ENCODE measurements at places on chromosomes 2 and 18.

GRCh38 chr2:202432776-202433175 is 56.6 kb downstream of the BMPR2 start:
- DNase-seq = no peak

DNA sequence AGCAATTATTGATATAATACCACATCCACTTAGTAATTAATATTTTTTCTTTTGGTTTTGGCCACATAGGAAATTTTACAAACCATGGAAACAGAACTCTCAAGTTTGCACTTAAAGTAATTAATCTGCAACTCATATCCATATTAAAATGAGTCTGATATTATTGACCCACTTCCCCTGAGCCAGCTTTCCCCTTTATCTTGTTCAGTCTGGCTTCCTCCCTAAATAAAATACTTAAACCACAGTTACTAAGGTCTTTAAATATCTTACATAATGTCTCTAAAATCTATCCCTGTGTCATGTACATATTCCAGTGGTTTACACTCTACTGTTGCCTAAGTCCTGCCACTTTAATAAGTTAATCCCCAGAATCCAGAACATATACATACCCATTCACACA is 564.9 kb upstream of the FSHR start:
- DNase-seq = no peak

DNA sequence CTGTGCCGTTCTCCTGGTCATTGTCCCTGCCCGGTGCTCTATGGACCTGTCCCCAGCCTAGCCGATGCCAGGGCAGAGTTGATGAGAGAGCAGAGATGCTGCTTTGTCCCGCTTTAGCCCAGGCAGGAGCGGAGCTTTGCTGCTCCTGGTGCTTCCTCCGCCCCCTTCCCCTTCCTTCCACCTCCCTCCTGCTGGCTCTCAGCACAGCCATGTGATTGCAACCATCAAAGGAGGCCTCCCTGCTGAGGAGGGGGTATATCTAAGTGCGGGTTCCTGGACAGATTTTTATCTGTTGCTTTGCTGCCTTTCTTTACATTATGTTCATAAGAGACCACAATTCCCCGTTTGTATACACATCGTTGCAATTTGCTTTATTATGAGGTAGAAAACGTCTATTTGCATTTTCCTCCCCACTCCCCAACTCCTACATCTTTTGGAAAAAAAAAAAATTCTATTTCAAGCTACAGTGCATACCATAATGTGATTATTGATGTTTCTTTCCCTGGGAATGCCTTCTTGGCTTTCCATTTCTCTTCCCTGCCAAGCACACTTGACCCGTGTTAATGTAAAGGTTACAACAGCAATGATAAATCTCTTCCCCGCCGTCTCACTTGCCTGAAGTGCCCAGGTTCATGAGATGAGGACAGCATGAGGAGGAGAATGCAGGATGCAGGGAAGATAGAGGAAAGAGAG is 25.4 kb downstream of the ALPK2 start:
- no peak for DNase-seq

GRCh38 chr18:7452331-7452730 is 114.8 kb upstream of the PTPRM start:
- DNase-seq = no peak

DNA sequence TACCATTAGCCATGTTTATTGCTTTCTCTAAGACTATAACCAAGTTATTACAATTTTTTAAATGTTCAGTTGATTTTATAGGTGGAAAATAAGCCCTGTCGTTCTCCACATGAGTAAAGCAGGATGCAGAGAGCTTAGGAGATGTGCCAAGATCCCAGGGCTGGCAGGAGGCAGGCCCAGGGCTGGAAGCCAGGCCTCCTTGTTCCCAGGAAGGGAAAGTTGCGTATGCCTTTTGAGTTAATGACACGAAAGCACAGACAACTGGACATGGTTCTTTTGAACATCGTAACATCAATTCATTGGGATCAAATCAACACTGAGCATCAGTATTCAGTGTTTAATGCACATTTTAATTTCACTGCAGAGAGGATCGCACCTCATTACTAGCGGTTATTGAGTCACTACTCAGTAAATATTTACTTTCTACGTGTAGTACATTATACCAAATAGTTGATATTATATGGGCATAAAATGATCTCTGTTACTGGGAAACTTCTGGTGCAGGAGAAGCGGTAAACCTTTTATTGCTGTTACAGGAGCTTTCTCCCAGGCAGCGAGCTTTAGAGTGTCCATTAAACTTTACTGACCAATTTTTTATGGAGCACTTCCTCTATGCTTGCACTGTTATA is 60.0 kb downstream of the RNF144A start:
- DNase-seq = peak; percentile 16

DNA sequence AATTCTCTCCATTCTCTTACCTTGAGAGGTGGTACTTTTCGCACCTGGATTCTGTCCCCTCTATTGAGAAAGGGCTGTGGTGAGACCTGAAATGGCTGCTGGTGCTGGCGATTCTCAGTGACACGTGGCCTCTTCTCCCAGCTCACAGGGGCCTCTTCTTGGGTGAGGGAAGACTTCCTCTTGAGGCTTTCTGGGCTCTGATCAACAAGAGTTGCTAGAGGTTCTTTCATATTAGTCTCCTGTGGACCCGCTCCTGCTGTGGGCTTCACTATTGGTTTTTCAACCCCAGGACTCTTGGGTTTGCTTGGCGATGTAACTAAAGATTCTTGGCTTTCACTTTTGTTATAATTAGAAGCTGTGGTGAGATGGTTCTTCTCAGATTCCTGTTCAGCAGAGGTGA is 76.3 kb upstream of the DTNB start:
- no peak for DNase-seq

DNA sequence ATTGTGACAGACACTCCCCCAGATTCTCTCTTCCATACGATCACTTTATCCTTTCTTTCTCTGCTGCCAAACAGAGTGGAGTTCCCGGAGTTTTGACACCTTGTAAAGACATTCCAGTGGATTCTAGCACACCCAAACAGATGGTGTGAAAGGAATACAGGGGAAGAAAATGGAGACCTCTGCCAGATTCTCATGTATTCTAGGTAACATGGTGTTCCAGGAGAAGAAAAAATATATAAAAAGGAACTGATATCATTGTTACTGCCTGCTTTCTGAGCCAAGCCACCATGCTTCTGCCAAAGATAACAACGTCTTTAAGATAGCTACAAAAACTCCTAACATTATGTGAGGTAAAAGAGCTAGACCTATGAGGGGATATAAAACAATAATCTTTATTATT is 136.5 kb downstream of the TXNL1 start:
- no peak for DNase-seq

Measured in NCI-H1092 (cell line).